HFFc6 (cell line): ENCODE measurements at places on chromosomes 5 and 9.

GRCh38 chr5:159242656-159243055, 20.4 kb upstream of the UBLCP1 start:
- no peak for DNase-seq

GRCh38 chr5:119049824-119050449, 20.9 kb upstream of the DMXL1 start:
- DNase-seq = peak; percentile 41

DNA sequence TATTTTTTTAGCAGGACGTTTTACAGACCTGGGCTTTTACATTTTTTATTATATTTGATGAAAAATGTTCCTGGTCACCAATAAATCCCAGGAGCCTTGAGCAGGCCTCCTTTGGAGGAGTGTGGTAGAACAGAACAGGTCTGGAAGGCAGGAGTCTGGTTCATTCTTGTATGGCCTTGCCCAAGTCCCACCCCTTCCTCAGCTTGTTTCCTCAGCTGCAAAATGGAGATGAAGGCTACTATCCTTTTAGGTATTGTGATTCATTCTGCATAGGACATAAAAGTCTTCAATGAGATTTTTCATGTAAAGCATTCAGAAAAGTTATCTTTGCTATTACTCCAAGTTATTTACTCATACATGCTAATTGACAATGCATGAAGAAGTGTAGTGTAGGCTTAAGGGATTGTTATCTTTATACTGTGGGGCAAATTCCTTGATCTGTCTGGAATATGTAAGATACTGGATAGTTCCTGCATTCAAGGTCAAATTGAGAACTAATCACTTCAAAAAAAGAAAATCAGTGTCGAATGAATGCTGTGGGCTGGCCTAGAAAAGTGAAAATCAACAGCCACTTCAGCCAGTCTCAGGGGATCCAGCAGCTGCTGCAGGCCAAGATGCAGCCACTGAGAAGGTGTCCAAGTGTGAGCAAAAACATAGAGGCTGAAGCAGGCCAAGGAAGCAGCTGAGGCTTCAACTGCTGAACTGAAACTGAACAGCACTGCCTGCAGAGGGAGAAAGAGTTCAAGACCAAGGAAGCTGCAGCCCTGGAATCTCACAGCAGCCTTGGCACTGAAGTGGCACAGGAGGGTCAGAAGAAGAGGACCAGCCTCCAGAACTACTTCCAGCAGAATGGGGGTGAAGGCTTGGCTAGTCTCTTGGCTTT, 15.5 kb upstream of the SLC36A3 start:
- DNase-seq = peak; percentile 19

DNA sequence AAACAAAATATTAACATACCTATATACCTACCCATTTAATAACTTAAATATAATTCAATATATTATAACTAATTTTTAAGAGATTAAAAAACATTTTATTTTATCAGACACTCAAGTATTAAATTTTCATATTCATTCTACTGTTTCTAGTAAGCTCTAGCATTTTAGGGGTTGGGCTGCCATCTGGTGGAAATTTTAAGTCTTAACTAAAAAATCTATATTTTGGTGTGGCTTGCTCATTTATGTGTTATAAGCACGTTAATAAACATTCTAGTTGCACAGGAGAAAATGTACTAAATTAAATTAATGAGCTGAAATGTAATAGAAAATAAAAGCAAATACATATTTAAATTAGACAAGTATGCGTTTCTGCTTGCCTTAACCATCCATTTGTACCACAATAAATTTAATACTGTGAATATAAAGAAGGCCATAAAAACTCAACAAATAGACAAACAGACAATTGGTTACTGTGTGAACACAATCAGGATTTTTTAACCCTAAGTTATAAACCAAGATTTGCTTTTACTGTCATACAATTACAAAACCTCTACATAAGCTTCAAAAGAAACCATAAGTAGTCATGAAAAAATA, 1728.3 kb upstream of the CDH9 start:
- peak; percentile 3 for DNase-seq

DNA sequence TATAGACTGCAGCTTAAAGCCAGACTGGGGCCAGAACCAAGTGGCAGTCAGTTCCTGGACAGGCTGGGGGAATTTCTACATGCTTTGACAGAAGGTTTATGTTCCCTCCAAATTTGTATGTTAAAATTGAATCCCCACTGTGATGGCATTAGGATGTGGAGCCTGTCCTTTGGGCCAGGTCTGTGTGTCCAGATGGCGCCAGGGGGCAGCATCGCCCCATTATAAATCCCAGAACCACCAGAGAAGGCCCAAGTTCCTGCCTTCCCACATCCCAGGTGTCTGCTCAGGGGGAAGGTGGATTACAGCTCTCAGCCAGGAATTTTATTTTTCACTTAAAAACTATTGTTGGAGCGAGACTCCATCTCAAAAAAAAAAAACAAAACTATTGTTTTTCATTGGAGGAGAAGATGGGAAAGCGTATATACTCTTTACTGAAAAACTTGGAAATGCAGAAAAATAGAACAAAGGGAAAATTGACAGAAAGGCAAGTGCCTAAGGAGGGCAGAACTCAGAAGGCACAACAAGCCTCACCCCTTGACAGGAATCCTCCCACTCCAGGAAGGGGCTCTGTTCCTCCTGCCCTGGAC, 5.0 kb downstream of the IL3 start:
- peak; percentile 51 for DNase-seq

GRCh38 chr5:146721073-146721815, 157.3 kb downstream of the PPP2R2B start:
- DNase-seq = no peak

DNA sequence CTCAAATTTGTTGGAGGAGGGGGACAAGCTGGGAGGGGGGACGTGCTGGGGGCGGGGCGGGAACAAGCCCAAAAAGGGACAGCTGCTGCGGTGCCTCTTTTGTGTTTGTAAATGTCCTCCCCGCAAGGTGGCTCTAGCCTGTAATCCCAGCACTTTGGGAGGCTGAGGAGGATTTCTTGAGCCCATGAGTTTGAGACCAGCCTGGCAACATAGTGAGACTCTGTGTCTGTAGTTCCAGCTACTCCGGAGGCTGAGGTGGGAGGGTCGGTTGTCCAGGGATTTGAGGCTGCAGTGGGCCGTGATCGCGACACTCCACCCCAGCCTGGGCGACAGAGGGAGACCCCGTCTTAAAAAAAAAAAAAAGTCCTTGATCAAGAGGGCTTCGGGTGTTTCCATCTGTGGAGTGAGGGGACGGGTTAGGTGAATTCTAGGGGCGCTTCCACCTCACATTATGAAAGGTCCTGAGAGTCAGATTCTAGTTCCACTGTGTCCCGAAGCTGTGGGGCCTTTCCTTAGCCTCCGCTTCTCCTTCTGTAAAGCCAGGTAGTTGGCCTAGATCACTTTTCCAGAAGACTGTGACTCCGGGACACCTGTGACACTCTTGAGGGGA, 779 bp upstream of the CTNNA1 start:
- DNase-seq = peak; percentile 33

- no peak for DNase-seq
Observed at GRCh38 chr5:107215611-107216010, 455.1 kb downstream of the EFNA5 start.

DNA sequence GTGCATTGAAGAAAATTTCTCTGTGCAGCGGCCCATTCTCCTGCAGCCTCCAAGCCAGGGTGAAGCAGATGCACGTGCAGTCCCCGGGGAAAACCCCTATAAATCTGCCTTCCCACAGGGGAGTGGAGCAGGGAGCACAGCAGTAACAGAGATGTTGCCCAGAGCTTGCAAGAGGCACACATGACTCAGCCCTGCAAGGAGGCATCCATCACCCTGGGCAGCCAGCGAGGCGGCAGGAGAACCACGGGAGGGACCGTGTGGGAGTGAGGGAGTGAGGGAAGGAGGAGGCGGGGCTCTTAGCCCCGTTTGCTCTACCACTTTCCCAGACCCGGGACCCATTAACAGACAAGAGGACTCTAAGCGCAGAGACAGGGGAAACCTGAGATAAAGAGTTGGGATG, 96.2 kb upstream of the ARAP3 start:
- no peak for DNase-seq

DNA sequence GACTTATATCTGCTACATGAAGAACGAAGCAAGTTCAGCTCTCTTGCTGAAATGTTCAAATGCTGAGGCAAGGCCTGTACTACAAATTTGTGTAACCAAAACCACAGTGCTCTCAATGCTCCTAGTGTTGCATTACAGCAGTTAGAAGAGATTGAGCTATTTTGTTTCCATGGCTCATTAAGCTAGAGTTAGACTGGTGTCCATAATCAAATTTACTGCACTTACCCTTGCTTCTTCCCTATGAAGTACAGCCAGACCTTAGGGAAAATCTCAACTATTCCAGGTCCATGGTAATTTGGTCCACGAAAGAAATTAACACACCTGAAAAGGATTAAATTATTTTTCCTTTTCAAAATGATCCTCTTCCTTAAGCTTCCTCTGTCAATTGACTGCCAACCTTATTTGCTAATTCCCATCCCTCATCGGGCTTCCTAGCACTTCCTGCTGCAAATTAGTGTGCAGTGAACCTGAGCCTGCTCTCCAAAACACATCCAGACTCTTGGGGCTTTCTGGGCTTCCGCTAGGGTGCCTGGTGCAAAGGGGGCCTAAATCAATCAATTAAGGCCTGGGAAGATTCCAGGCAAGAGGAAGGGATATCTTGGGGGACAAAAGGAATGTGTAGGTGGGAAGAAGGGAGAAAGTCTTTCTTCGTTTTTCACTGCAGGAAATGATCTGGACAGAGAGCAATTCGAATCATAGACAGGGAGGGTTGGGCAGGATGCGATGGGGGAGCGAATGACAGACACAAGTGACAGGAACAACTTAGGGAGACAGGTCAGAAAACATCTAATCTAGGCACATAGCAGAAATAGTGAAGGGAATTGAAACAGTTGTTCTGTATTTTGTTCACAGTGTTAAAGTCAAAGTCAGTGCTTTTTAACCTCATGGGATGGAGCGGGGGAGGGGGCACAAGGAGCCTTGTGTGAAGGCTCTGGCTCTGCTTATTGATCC, 542.4 kb downstream of the RAB3C start:
- no peak for DNase-seq

- no peak for DNase-seq
Observed at GRCh38 chr5:82425591-82425990, 147.4 kb upstream of the RPS23 start.

DNA sequence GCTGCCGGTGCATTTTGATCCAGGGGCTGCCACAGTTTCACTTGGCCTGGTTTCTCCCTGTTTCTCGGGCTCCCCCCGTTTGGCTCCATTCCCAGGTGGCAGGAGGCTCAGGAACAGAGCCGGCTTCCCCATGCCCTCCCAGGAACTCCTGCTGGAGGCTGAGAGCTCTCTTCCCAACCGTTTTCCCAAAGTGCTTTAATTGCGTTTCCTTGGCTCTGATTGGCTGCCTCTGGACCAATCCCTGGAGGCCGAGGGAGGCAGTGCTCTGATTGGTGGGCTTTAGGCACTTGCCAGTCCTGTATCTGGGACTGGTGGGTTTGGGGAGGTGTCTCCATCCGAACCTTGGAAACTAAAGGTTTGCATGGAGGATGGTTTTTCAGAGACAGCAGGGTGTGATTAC, 4.9 kb downstream of the TSPAN17 start:
- no peak for DNase-seq

- no peak for DNase-seq
Observed at GRCh38 chr5:57720656-57721055, 238.0 kb upstream of the ACTBL2 start.

DNA sequence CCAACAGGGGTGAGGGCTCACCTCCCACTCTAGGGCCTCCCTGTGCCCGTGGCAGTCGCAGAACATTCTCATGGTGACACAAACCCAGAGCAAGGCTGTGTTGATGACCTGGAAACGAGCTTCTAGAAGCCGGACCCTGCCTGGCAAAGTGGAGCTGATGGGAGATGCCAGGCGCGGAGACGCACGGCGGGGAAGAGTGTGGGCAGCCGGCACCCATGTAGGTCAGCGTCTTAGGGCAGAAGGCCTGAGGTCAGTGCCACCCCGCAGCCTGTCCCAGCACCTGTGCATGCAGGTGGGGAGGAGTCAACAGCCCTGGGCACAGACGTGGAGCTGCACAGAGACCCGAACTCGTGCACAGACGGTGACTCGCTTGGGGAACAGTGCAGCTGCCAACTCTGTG, 5.4 kb downstream of the SLC6A18 start:
- DNase-seq = no peak

- DNase-seq = no peak
Observed at GRCh38 chr5:40406741-40407211, 272.9 kb upstream of the PTGER4 start.

DNA sequence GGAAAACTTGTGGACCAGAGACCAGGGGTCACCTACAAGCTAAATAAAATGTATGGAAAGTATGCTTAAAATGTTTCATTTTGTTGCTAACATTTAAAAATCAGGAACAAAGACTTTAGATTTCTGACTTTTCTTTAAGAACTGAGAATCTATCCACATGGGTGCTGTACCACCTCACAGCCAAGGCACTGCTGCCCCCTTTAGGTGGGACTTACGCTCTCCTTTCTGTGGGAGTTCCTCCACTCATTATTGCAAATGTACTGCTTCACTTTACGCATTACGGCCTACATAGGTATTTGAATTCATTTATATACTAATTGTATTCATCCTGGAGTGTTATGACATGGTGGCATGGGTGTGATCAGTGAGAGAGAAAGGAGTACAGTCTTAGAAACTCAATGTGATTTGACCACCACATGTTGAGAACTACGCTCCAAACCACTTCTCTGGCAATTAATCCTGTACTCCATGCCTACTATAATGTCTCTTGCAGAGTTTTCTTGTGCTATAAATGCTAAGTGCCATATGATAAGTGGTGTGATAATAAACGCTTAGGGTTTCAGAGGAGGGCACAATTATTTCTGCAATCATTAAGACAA, 24.7 kb upstream of the CETN3 start:
- peak; percentile 41 for DNase-seq

GRCh38 chr5:64213011-64213410, 47.4 kb downstream of the RNF180 start:
- no peak for DNase-seq

- DNase-seq = no peak
Observed at GRCh38 chr9:112771359-112772214, 21.0 kb downstream of the SNX30 start.

GRCh38 chr5:145495196-145495595, 339.9 kb downstream of the PRELID2 start:
- DNase-seq = no peak

DNA sequence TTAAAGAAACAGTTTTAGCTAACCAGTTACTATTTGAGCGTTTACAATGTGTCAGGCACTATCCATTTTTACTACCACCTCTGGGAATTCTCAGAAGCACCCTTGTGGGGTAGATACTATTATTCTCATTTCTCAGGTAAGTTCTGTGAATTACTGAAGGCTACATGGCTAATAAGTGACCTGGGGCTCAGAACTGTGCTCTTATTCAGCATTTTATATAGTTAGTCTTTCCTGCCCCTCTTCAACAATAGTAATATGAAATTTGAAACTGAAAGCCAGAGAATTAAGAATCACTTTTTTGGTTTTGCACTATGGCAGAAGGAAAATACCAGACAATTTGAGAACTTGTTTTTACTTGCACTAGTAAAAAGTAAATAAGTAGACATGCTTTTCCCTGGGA, 11.8 kb downstream of the ELL2 start:
- no peak for DNase-seq

GRCh38 chr5:95130941-95131340, 154.0 kb downstream of the MCTP1 start:
- peak; percentile 19 for DNase-seq
